ENCODE measurements at places on chromosomes 13 and 19.

GRCh38 chr13:42633495-42633894 is 59.5 kb downstream of the TNFSF11 start:
- DNase-seq = no peak

DNA sequence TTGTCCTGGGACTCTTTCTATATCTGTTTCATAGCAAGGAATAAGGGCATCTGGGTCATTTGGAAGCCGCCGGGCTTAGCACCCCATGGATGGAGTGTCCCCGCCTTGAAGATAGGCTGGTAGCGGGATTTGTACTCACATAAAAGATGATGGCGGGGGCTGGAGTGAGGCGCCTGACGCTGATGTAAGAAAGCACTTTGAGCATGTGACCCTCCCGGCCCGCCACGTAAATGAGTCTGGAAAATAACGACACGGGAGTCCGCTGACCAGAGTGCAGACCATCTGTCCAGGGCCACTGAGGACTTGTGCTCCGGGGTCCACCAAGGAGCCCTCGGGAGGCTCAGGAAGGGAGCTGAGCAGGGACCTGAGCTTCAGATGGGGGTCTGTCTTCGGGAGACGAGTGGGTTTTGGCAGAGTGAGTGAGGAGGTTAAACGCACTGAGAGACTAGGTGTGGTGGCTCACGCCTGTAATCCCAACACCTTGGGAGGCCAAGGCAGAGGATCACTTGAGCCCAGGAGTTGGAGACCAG is 25.8 kb downstream of the SLC7A9 start:
- DNase-seq = no peak

GRCh38 chr13:51945149-51945548 is 66.1 kb downstream of the ATP7B start:
- no peak for DNase-seq

DNA sequence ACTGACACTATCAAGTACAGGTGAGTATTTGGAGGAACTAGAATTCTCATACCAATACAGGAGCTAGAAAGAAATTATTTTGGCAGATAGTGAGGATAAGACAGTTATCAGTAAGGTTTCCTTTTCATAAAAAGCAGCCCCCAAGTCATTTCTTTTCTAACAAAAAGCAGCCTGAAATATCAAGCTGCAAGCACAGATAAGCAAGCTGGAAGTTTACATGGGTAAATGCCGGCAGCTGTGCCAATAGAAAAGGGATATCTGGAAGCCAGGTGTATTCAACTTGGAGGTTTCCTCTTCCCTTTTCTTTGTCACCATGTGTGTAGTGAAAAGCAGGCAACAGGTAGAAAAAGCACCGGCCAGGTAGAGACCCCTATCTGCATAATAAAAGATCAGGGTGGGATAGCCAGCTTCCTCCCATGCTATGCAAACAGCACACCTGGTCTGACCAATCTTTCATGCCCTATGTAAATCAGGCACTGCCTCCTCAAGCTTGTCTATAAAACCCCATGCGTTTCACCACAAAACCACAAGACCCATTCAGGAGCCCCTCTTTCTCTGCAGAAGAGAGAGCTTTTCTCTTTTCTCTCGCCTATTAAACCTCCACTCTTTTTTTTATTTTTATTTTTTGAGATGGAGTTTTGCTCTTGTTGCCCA is 22.9 kb downstream of the CYP4F2 start:
- DNase-seq = no peak

GRCh38 chr13:94160875-94161274 is 318.6 kb downstream of the DCT start:
- DNase-seq = no peak

DNA sequence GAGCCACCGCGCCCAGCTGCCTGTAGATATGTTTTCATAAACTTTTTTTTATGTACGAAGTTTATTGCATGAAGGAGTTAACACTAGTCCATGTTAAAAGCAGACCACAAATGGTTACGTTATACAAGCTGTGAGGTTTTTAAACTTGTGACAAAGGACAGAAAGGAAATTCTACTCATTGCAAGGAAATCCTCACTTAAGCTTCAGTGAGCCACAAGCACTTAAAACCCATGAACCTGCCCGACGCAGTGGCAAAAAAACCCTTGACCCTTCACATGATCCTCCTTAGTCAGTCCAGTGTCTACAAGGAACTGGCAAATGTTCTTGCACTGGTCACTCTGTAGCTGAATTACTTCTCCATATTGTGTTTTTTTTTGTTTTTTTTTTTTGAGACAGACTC is 4.2 kb downstream of the MPND start:
- no peak for DNase-seq

GRCh38 chr19:31503211-31503610 is 154.0 kb upstream of the TSHZ3 start:
- no peak for DNase-seq

DNA sequence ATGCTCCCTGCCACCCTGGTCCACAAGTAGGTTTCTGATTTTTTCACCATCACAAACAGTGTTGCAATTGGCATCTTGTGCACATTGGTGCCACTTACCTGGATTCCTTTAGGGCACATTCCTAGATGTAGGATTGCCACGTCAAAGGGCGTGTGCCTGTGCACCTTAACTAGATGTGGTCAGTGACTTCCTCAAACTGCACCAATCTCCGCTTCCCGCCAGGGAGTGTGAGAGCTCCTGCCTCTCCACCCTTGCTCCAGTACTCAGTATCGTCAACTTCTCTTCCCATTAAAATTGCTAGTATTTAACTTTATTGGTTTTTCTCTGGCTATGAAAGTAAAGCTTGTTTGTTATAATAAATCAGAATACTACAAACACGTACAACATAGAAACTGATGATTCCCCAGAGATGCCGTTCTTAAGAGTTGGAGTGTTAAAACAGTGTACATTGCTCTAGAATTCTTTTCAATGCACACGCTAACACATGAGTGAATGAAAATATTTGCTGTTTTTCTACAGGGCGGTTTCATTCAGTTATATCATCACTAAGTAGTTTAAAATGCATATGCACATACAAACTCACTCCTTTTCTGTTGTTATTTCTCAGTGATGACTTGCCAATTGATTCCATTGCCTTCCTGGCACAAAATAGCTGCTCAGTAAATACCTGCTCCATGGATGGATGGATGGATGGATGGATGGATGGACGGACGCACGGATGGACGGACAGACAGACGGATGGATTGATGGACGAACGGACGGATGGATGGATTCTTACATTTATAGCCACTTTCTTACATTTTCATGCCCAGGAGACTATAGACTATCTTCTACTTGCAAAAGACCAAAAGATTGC is 23.4 kb downstream of the CCNE1 start:
- no peak for DNase-seq

DNA sequence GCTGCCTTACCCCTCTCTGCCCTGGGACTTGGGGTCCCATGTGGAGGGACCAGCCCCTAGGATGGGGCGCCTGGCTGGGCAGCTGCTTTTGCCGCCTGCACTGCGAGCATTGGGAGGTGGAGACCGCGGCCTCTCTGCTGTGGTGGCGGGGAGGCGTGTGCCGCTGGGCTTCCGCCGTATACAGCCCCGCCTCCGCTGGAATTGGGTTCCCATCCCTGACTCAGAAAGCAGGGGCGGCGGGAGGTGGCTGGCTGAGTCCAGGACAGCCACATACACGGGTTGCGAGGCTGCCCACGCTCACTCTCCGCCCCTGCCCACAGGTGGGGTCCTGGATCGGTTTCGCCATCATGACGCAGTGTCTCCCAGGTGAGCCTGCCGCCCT is 6.6 kb downstream of the NDUFB7 start:
- no peak for DNase-seq

- no peak for DNase-seq
Measured at GRCh38 chr13:79194727-79195126, 211.3 kb downstream of the RBM26 start.

GRCh38 chr19:58555920-58556621 is 1.2 kb upstream of the CHMP2A start:
- DNase-seq = no peak

GRCh38 chr13:100454876-100455275 is 133.7 kb downstream of the GGACT start:
- DNase-seq = peak; percentile 29

DNA sequence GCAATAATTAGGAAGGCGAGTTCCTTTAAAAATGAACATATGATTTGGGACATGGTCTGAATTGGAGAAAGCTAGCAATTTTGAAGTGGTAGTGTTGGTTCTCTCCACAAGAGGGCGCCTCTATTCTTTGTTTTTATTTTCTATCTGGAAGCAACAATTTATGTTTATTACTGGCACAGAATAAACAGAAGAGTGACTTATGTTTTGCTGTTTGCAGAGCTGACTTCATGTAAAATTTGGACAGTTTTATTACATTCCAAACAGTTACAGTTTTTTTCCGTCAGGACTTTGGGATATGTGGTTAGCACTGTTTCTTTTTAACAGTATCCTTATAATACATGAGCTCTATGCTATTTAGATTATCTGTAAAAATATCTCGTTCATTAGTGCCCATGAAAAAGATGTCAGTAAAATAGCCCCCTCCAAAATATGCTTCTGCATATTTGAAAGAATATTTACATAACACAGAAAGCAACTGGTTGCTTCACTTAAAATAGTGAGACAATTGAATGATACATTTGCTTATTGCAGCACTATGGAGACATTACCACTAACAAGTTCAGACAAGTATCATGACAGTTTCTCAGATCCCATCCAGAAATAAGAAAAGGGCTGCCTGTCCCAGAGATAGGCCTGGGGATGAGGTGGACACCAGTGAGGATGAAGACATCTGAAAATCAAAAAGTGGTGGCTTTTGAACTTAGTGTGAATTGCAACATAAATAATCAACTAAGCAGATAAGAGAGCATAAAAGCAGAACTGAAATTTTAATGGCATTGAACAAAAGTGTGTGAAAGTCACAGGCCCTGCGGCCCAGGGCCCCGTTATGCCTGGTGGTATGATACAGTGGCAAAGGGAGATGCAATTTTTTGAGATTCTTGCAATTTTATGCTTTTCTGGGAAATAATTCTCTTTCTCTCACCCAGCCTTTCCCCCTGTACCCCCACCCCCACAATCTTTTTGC is 32.3 kb upstream of the FGF9 start:
- no peak for DNase-seq

GRCh38 chr13:55091172-55091571 is 2049.5 kb upstream of the PRR20A start:
- DNase-seq = no peak

DNA sequence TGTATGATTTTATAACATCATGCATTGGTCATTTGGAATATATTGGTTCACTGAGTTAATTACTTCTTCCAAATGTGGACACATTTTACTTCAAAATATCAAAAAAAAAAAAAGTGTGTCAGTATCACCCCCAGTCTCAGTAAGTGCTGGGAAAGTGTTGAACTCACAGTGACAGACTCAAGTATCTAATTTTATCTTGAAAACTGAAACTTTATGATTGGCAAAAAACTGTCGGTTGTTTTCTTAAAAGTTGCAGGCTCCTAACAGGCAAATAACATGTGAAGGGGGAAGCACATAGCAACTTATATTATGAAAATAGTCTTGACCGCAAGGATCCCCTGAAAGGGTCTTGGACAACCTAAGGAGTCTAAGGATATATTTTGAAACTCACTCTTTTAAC is 33.5 kb upstream of the TPP2 start:
- DNase-seq = no peak

DNA sequence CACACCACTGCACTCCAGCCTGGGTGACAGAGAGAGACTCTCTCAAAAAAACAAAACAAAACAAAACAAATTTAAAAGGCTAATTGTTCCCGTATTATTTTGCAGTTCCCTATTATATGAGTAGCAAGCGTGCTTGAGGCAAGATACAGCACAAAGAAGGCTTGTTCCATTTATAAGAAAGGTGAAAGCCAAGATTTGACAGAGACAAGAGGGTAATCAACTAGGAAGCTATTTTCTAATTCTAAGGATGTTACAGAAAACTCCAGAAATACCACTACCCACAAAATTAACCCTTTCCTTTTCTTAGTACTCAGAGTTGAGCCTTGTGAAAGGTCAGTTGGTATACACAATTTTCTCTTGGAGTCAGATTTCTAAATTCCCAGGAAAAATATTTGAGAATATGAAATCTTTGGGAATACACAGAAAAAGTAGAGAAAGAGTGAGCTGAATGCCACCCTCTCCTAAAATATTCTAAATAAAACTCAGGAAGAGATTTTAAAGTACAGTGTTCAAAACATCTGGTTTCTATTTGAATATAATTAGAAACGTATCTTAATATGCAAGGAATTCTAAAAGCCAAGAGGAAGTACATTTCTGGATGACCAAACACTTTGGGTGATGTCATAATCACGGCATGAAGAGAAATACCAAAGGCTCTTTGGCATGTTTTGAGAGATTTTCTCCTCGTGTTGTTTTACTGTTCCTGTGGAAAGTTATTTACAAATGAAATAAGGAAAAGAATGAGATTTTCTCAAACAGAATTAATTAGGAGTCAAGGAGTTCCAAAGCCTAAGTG is 63.0 kb upstream of the FLT1 start:
- DNase-seq = peak; percentile 89

DNA sequence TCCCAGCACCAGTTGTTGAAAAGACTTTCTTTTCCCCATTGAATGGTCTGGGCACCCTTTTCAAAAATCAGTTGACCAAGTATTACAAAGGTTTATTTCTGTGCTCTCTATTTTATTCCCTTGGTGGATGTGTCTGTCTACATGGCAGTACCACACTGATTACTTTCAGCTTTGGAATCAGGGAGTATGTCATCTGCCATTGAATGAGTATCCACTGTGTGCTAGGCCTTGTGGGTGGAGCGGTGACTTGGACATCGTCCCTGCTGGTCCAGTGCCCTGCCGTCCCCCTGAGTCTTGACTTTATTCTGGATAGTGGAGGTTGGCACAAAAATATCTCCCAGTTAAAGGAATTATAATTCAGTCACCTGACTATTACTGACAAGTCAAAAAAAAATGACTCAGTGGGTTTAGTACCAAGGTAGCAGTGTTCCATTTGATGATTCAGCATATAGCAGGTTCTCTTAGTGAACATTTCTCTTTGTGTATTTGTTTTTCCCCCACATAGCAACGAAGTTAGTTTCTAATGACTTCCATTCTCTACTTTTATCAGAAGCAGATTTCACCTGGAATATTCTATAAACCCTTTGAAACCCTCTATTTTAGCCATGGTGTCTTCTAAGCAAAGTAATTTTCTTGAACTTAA is 3.9 kb downstream of the UPF3A start:
- no peak for DNase-seq

DNA sequence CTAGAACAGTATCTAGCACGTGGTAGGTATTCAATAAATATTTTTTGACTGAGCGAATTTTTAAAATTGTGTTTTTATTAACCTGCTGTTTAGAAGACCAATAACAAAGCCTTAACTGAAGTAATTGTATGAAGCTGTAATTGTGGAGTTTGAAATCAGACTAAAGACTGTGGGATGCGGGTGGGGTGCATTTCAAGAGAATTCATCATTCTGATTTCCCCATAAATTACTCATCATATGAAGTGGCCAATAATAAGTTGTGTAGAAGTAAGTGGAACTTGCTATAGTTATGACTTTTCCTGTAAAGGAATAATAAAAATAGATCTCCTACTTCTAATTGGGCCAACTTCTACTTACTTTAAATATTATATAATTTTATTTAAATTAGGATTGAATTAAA is 449.3 kb downstream of the PCDH9 start:
- DNase-seq = no peak

GRCh38 chr13:54614726-54615125 is 1586.1 kb downstream of the OLFM4 start:
- DNase-seq = no peak

- no peak for DNase-seq
Measured at GRCh38 chr19:55099557-55100506, 17.6 kb downstream of the PPP1R12C start.

- DNase-seq = no peak
Measured at GRCh38 chr19:3504735-3505134, 1.4 kb upstream of the FZR1 start.

GRCh38 chr19:50272263-50272897 is 56.8 kb downstream of the KCNC3 start:
- DNase-seq = no peak

- DNase-seq = no peak
Measured at GRCh38 chr13:45401314-45401713, 16.9 kb downstream of the SLC25A30 start.

All from HFF-Myc (cell line).